ENCODE measurements at places on chromosomes 11 and 22. TPM values are rescaled to one million over a fixed set of nuclear protein-coding genes. Genes with fewer than 3 reads are reported as not detected.

DNA sequence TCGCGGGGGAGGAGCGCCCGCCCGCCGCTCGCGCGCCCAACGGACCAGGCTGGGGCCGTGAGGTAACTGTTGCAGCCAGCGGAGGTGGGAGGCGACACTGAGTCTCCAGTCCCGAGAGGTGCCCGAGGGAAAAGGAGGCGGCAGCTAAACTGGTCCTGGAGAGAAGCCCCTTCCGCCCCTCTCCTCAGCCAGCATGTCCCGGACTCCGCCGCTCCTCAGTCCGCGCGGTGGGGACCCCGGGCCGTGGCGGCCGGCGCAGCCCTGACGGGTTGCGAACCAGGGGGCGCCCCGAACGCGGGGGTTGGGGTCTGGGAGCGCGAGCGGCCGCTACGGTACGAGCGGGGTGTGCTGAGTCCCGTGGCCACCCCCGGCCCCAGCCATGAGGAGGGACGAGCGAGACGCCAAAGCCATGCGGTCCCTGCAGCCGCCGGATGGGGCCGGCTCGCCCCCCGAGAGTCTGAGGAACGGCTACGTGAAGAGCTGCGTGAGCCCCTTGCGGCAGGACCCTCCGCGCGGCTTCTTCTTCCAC, at the start of gene PDE3B:
TSS of gene PDE3B (plus strand) at position 108 of the 529 bp plus-strand sequence. CDS start at position 380, 272 bp downstream.
- no peak for DNase-seq

- DNase-seq, result no peak
Observed at GRCh38 chr11:35066030-35066429, 72.9 kb upstream of the CD44 start.

- no peak for DNase-seq
Observed at GRCh38 chr11:6025056-6025455, 5.5 kb downstream of the OR56A1 start.

DNA sequence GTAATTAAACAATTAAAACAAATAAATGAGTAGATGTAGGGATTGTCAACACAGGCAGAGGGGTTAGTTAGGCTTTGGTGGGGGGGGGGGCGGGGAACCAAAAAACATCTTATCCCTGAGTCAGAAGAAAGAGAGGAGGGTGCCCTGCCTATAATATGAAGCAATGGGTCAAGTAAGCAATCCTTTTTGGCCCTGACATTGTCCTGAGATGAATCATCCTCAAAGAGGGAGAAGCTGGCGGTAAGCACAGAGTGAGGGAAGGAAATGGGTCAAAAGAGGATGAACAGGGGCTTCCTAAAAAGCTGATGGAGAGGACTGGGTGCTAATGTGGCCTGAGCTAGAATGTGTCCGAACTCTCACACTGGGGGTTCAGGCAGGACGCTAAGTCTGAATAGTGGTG, 4.7 kb downstream of the OLFML1 start:
- no peak for DNase-seq

DNA sequence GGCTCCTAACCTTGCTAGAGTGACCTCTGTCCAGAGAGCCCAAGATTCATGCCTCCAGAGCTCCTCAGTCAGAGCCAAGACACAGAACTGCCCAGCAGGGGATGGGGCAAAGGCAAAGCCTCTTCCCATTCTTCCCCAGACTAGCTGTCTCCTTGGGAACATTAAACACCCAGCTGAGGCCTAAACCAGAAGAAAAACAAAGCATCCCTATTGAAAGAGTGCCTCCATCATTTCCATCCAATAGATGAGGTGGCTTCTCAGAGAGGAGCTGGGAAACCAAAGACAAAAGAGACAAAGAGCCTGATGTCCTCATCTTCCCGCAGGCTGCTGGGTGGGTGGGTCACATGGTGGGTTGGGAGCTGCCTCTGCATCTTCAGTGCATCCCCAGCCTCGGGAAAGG, 37.4 kb downstream of the COMMD9 start:
- DNase-seq, result no peak

Gene DRAP1
- total RNA-seq, result 150 TPM

Gene HPX
- total RNA-seq, result 0.32 TPM

Gene NPTXR
- total RNA-seq, result 0.32 TPM

Gene SLC29A2
- total RNA-seq, result 0.33 TPM

Data from pulmonary artery endothelial cell (primary cell).